ENCODE measurements at places on chromosomes 12 and 14.

DNA sequence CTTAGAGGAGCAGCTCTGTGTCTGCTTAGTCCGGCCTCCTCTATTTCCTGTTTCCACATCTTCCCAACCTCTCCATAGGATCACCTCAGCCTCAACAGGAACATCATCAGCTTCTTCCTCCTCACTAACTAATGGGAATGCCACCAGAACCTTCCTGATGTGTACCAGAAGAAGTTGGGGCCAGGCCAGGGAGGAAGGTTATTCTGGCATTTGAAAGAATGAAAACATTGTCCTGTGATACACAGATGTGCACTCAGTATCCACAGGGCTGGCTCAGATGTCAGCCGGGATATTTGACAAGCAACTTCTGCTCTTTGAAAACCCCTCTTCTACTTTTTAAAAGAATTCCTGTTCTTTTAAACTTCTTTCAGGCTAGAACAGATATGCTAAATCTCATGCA is 63.6 kb downstream of the TMEM30B start:
- DNase-seq: no peak

GRCh38 chr12:121992059-121992879 is 29.4 kb upstream of the BCL7A start:
- DNase-seq: no peak

GRCh38 chr12:85076688-85077430 is 40.7 kb downstream of the LRRIQ1 start:
- peak; percentile 3 for DNase-seq

- DNase-seq: no peak
Observed at GRCh38 chr12:42473130-42473529, 116.4 kb downstream of the PRICKLE1 start.

- no peak for DNase-seq
Observed at GRCh38 chr12:52976574-52977071, 27.7 kb downstream of the KRT18 start.

GRCh38 chr12:6608592-6609281 is 1.6 kb upstream of the CHD4 start:
- DNase-seq: no peak

GRCh38 chr14:77007183-77007974 is 21.1 kb downstream of the IRF2BPL start:
- no peak for DNase-seq

- DNase-seq: no peak
Observed at GRCh38 chr12:9646794-9647781, 22.4 kb upstream of the CLEC2D start.

DNA sequence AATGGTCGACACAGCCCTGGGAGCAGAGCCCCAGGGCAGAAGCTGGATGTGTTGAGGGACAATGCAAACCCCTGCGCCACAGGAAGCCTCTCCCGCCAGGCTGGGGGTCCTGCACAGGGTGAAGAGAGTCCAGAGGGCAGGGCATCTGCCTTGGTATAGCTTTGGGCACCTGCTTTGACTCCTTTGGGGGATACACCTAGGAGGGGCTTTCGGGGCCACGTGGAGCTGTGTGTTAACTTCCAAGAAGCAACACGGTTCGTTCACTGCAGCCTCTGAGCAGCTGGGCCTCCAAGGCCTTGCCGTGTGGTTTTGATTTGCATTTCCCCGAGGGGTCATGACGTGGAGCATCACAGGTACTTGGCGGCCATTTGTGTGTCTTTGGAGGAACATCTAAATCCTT is 5.8 kb upstream of the PUS1 start:
- DNase-seq: no peak

- DNase-seq: no peak
Observed at GRCh38 chr12:31742891-31743290, 14.1 kb upstream of the AMN1 start.

- peak; percentile 100 for DNase-seq
Observed at GRCh38 chr14:26598081-26598671, 343 bp upstream of the NOVA1 start.

All from NCI-H524 treated with DMSO at 0.1 percent for 48 hours (cell line).